Activated CD4-positive, alpha-beta T cell treated with anti-CD3 and anti-CD28 coated beads, Interleukin-2, amount 50 U/mL, for 48 hours (primary cell): ENCODE measurements at places on chromosomes 16 and 17.

DNA sequence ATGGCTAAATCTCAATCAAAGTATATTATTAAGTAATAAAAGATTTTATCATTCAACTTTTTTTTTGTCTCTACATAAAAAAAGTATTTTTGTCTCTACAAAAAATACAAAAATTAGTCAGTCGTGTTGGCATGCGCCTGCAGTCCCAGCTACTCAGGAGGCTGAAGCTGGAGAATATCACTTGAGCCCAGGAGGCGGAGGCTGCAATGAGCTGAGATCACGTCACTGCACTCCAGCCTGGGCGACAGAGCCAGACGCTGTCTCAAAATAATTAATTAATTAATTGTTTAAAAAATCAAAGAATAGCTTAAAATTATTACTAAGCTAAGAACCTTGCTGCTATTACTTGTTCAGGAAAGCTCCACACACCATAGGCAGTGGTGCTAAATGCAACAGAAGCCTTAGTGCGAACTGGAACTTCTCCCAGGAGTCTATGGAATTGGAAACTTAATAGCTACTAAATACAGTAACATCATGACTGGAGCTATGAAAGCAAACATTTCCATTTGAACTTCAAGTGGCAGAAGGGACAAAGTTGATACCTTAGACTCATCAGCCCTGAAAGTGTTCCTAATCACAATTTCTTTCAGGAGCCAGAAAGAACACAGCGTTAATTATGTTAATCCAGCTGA, 22.6 kb downstream of the ADCY9 start:
- no peak for DNase-seq

DNA sequence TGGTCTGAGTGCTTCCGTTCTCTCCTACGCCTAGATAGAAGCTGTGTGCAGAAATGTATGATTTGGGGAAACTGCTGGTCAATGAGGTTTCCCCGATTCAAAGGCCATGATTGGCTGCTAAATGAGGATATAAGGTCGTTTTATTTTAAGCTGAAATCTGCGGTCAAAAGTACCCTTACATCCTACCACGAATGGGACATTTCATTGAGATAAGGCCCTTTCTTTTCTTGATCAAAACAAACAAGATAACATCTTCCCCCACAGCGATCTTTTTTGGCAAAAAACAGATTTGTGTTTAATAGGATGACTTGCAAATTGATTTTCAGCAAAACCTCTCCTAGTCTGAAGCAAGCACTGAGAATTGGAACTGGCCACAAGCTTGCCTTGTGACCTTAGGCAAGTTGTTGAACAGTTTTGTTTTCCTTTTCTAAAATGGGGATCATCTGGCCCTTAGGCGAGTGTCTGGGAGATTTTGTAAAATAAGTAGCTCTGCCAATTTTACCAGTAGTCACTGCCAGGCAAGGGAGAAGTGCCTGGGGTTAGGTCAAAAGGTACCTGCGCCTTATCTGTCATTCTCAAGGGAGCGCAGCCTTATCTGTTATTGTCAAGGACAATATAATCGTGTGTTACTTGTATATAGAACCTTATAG, 635 bp downstream of the SCPEP1 start:
- DNase-seq = no peak

DNA sequence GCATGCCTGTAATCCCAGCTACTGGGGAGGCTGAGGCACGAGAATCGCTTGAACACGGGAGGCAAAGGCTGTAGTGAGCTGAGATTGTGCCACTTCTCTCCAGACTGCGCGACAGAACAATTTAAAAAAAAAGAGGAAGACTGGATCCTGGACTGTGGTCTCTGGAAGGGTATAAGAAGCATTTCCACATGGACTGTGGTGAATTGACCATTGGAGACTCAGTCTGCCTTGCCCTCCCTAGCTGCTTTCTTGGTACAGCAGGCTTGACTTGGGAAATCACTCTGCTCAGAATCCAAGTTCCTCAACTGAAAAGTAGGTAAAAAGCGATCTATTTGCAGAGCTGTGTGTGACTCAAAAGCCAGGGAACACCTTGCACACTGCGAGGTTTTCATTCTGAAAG, 1.0 kb upstream of the MGRN1 start:
- no peak for DNase-seq

GRCh38 chr16:71201054-71201453, 29.5 kb downstream of the HYDIN start:
- DNase-seq = no peak

GRCh38 chr16:87644186-87644585, 41.9 kb downstream of the JPH3 start:
- no peak for DNase-seq

DNA sequence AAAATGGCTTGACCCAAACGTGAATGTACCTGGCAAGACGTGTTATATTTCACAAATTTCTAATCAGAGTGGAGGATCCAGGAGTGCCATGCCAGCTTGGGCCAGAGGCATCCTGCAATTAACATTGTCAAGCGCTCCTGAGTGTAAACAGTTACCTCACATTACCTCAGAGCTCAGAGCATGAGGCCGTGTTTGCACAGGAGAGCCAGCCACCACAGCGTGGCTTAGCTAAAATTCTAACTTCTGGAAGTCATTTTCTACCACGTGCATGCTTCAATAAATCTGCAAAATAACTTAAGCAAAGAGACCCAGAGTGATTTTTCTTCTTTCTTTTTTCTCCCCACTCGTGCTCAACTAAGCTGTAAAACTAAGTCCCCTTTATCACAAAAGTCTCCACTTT, 769.0 kb downstream of the KCNJ2 start:
- DNase-seq = no peak

- DNase-seq = no peak
Measured at GRCh38 chr16:85090873-85091521, 21.3 kb downstream of the CIBAR2 start.
